Stimulated activated CD8-positive, alpha-beta memory T cell treated with anti-CD3 and anti-CD28 coated beads, Interleukin-7, amount 100 ng/mL, for 24 hours (primary cell): ENCODE measurements at places on chromosomes 12 and 14.

GRCh38 chr14:32372154-32372553, 43.1 kb downstream of the AKAP6 start:
- no peak for DNase-seq

DNA sequence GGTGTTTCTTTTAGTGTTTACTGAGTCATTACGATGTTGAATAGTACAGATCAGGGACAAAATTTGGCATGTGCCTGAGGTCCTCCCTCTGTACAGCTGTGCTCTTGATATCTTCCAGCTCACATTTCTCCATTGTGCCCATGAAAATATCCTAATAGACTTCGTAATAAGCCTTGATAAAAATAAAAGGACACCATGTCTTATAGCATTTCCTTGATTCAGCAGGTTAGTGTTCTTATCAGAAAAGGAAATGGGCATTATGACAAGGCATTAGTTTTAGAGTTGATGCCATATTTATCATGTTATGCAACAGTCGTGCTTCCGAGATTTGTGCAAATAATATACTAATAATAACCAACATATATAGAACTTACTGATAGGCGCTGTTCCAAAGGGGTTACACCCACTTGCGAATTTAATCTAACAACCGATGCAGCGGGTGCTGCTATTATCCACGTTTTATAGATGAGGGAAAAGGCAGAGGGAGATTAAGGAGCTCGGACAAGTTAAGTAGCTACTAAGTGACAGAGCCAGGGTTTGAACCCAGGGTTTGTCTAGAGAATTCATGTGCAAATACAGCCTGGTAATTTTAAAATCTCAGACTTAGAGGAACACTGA, 15.1 kb upstream of the WNK1 start:
- no peak for DNase-seq

DNA sequence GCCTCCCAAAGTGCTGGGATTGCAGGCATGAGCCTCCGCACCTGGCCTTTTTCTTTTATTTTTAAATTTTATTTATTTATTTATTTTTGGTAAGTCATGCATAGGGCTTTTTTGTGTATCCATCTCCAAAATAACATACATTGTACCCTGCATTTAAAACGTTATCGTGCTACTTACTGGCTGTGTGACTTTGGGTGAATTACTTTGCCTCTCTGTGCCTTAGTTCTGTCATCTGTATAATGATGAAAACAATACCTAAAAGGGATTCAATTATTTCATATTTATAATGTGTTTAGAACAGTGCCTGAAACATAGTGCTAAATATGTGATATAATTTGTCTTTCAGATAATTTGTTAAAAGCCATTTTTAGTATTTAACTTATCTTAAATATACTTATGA, 19.6 kb downstream of the ZCRB1 start:
- no peak for DNase-seq

DNA sequence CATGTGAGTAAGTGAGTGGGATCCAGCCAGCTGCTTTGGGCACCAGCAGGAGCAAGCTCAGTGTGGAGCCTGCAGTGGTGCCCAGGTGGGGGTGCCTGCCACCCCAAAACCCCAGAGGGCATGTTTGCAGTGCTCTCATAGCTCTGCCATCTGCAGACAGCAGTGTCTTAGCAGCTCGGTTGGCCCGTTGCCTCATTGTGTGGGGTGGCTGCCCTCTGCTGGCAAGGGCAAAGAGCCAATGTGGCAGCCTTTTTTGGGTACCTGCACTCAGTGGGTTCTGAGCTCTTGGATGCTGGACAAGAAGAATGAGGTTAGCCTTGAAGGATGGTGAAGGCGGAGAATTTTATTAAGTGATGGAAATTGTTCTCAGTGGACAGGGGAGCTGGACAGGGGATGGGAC, 52.3 kb downstream of the NEUROD4 start:
- DNase-seq = peak; percentile 41

GRCh38 chr12:550473-551260, 90.9 kb downstream of the B4GALNT3 start:
- DNase-seq = no peak

DNA sequence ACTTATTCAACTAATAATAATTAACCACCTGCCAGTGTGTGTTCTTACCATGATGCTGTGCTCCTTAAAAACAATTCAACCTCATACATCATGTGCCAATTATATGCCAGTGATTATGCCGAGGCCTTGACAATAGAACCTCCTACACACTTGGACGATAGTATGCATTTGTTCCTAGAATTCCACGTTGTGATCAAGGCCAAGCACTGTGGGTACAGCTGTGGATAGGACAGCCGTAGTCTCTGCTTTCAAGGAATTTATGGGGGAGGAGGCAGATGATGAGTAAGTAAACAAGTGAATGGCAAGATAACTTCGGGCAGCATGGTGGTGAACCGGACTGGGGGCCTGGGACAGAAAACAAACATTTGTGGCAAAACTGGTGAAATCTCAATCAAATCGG, 18.0 kb upstream of the MYO1H start:
- DNase-seq = no peak

DNA sequence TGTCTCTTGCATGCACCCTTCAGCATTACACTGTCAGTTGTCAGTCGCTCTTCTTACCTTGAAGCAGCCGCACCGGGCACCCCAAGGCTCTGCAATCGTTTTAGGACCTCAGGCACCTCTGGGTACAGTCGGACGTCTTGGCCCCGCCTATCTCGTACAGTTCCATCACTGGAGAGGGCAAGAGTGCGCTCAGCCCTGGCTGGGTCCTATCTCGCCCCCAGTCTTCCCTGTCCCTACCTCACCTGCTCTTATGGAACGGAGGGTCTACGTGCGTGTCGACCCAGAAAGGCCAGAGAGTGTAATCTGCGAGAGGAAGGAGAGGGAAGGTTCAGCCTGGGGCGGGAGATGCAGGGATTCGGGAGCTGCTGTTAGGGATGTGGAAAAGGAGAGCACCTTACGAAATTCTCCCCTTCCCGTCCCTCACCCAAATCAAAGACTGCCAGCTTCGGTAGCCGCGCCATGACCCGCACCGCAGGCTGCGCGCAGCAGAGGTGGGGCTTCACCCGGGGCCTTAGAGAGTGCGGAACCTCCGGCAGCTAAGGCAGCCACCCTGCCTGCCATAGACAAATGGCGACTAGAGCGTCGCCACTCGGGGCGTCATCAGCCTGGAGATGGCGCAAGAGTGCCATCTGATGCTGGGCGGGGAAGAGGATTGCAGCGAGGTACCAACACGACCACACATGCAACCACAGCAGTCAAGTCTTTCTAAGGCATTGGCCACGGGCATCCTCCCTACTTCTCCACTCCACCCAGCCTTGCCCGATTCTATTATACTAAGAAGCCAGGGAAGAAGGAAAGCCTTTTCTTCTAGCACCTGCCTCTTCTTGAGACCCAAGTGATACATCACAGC, at the start of gene MDP1:
TSS of gene MDP1 (minus strand) at position 572 of the 850 bp plus-strand sequence. CDS start at position 461, 111 bp downstream.
- peak; percentile 58 for DNase-seq

GRCh38 chr12:88638388-88638787, 58.1 kb upstream of the KITLG start:
- DNase-seq = no peak

- DNase-seq = no peak
Measured at GRCh38 chr14:101357038-101357437, 204.3 kb upstream of the DIO3 start.

DNA sequence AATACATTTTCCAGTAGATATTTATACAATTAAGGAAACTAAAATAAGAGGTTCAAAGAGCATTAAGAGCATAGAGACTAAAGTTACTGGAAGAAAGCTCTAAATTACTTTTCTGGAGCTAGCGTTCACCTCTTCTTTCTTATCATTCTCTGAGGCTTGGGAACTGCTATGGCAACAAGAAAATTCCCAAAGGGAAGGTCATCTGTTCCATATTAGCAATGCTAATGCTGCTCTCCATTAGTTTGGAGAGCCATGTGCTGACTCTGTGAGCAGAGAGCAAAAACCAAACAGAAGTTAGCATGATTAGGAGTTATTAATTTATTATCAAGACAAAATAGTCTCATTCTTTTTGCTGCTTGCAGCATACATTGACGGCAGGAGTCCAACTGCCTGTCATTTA, 143.1 kb upstream of the SLC16A7 start:
- DNase-seq = no peak

DNA sequence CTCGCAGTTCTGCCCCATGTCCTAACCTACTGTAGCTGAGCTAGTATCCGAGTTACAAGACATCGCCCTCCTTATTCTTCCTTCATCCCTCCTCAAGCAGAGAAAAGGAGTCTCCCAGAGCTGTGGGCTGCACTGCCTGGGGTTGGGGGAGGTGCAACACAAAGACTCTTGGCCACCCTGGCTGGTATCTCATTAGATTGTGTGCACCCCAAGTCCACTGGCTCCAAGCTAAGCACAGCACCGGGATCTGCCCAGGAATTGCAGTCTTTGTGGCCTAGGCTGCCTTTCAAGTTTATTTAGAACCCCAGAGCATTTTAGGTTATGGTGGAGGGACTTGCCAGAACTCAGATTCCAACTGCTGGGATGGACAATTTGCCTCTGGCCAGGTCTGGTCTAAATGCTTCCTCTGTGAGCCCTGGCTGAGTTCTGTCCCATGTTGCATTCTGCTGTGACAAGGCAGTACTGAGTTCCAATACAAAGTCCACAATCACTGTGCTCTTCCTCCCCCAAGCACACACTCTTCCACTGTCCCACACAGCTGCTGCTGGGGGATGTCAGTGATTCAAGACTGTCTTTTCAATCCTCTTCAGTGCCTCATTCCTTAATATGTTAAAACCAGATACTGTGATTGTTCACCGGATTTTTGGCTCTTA, 169.6 kb upstream of the CLEC14A start:
- DNase-seq = no peak

DNA sequence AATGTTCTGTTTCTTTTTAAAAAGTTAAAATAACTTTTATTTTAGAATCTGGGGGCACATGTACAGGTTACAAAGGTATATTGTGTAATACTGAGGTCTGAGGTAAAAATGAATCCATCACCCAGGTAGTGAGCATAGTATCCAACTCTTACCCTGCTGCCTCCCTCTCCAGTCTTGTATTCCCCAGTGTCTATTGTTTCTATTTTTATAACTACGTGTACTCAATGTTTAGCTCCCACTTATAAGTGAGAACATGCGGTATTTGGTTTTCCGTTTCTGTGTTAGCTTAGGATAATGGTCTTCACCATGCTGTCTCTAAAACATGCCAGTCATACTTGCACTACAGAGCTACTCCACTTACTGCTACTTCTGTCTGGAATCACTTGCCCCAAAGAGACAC, 8.4 kb downstream of the FBXO33 start:
- no peak for DNase-seq

DNA sequence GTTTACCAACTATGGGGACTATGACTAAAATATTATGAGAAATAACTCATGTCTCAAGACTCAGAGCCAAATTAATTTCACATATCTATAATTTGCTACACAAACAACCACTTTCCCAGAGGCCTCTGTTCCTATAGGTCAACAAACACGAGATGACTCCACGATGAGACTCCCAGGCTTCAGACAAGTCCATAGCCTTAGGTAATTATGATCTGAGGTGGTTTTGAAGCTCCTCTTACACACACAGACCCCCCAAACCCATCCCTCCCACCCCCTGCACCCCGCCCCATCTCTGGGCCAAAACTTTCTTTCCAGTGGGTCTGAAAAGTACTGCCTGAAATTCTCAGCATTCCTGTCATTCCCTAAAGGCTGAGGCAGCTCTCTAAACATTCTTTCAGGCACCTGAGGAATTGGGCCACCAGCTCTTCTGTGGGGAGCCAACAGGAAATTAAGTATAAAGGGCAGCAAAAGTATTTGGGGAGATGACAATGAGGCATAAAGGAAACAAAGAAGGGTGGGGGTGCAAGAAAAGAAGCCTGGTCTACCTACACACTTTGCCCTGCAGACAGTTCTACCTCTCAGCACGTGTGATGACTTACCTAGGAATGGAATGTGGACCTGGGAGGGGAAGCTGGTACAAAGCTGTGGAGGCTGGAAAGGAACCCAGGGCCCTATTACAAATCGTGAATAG, 143.6 kb downstream of the PAWR start:
- no peak for DNase-seq

GRCh38 chr12:106248846-106249371, 1.1 kb upstream of the CKAP4 start:
- no peak for DNase-seq

- no peak for DNase-seq
Measured at GRCh38 chr14:102218688-102219087, 79.0 kb downstream of the WDR20 start.

- no peak for DNase-seq
Measured at GRCh38 chr12:115895247-115895646, 382.2 kb downstream of the MED13L start.

DNA sequence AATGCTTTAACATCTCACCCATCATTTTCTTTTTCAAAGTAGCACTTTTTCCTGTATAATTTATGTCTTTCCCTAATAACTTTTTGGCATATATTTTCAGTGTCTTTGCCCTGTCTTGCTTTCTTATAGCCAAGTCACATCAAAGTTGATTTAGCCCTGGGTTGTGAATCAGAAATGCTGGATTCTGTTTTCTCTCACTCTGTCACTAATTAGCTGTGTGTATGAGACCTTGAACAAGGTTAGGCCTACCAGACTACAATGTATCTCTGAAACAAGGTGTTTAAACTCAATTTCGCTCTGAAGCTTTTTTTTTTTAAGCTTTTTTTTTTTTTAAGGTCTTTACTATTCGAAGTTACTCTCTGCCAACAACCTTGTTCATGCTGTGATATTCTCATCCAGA, 25.7 kb downstream of the CNOT2 start:
- DNase-seq = no peak

- no peak for DNase-seq
Measured at GRCh38 chr12:130815028-130815741, 23.9 kb downstream of the STX2 start.

DNA sequence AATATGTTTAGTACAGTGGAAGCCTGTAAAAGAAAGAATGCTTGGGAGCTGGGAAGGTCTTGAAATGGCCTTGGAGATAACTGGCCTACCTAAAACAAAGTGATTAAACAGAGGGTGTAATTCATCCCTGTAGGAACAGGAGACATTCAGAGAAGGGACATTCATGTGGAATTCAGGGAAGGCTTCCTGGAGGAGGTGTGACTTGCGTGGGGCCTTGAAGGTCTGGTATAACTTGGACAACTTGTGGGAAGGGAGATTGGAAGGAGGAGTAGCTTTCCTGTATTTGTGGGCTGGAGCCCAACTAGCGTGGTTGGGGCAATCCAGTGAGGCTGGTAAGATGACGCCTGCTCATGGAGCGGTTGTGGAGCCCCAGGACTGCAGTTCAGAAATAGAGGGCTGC, 156.4 kb downstream of the AACS start:
- DNase-seq = no peak

GRCh38 chr12:19139615-19140194, 10.2 kb downstream of the PLEKHA5 start:
- DNase-seq = no peak

GRCh38 chr14:50937325-50937724, 7.0 kb downstream of the PYGL start:
- no peak for DNase-seq

- DNase-seq = no peak
Measured at GRCh38 chr14:32722631-32723183, 216.0 kb upstream of the NPAS3 start.

GRCh38 chr14:99548871-99549515, 55.0 kb downstream of the CCDC85C start:
- DNase-seq = no peak
